ENCODE measurements at places on chromosomes 13 and 19.

- no peak for DNase-seq
Observed at GRCh38 chr19:18119013-18119716, 21.6 kb downstream of the MAST3 start.

DNA sequence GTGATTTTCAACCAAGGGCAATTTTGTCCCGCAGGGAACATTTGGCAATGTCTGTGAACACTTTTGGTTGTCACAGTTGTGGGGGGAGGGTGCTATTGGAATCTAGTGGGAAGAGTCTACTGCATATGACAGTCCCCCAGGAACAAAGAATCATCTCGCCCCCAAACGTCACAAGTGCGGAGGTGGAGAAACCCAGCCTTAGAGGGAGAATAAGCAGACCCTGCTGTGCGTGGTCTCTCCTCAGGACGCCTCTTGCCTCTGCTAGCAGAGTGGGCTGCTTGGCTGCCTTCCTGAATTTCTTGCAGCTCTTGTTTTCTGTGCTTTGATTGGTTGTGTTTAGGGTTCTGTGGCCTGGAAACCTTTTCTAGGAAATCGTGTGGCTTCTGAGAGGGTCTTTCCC is 42.5 kb downstream of the NFIX start:
- no peak for DNase-seq

DNA sequence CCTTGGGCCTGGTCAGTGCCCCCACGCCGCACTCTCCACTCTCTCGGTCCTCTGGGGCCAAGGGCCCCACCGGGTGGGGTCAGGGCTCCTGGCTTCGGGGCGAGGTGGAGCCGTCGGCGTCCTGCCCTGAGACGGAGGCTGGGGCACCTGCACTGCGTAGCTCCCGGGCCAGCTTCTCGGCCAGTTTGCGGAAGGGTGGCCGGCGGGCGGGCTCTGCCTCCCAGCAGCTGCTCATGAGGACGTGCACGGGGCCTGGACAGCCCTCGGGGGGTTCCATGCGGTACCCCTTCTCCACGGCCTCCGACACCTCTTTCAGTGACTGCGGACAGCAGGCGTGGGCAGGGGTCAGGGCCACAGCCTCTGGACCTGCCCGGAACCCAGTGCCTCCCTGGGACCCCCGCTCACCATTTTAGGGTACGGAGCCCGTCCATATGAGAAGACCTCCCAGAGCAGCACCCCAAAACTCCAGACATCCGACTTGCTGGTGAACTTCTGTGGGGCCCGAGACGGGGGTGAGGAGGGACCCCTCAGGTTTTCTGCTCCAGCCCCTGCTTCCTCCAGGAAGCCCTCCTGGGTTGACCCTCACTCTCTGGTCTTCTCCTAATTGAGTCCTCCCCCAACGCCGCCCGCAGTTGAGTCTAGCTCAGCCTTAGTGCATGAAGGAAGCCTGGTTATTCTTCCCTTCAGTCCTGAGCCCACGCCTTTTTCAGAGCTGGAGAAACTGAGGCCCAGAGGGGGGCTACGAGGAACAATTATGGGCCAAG is 6.3 kb upstream of the RAX2 start:
- DNase-seq = no peak

DNA sequence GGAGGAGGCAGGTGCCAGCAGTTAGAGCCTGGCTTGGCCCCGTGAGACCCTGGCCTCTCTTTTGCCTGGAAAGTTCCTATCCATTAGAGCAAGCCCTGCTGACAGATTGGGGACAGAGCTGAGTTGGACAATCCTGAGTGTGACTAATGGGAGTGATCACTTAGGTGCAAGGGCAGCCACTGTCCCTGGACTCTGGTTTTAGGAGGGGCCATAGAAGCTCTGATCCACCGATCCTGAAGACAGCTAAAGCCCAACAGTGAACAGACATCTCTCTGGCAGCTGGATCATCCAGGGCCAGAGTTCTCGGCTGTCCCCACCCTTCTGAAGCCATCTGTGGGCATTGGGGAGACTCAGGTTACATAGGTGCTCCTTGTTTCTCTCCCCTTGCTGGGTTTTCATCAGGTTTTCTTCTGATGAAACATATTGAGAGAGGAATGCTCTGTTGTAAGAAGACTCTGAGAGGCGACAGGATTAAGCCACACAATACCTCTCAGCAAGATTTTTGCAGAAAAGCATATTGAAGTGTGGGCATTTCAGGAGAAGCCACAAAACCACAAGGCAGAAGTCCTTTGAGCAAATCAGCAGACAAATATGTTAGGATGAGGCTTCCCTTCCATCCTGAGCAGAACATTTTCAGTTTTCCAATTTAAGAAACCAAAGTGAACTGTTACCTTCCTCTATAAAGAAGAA is 288.0 kb upstream of the MAB21L1 start:
- no peak for DNase-seq

- no peak for DNase-seq
Observed at GRCh38 chr19:788686-788982, 8.6 kb upstream of the PTBP1 start.

Measured in stimulated activated CD8-positive, alpha-beta memory T cell treated with anti-CD3 and anti-CD28 coated beads, Interleukin-7, amount 100 ng/mL, for 1 hour (primary cell).